ENCODE measurements at places on chromosomes 5 and 9. TPM values are rescaled to one million over a fixed set of nuclear protein-coding genes. Genes with fewer than 3 reads are reported as not detected.

Gene NOXA1
- 6.0 TPM for polyA plus RNA-seq

Gene FRMPD1
- polyA plus RNA-seq = 1.0 TPM

Gene NUTM2F
- not detected for polyA plus RNA-seq

DNA sequence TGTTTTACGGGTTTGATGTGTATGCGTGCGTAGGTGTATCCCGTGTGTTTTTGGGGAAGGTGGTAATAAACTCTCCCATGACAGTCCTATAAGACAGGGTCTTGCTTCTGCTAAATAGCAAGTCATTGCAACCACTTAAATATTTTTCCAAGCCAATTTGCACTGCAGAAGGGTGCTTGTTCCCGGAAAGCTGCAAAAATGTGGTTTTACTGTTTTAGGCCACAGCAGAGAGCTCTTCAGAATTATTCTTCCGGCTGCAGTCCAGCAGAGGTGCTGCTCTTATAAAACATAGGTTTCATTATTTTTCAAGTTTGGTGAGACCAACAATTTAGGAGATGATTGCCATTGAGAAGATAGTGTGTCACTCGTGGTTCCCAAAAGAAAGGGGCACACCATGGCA lies 192.8 kb downstream of the NTRK2 start:
- DNase-seq = no peak

DNA sequence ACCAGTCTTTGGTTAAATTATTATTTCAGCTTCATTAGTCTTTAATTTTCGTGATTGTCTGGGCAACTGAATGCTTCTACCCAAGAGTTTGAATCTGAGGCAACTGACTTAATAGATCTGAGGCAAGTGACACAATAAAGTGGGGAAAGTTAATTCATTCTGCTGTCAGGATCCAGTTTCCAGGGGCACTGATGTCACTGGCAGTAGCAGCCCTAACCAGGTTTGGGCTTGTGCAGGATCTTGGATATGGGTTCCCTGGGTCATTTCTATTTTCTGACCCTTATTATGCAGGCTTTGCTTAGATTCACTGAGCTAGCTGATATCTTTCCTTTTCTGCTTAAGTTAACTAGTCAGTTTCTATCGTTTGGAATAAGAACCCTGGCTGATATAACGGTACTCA lies 9.6 kb downstream of the SREK1IP1 start:
- DNase-seq = no peak

DNA sequence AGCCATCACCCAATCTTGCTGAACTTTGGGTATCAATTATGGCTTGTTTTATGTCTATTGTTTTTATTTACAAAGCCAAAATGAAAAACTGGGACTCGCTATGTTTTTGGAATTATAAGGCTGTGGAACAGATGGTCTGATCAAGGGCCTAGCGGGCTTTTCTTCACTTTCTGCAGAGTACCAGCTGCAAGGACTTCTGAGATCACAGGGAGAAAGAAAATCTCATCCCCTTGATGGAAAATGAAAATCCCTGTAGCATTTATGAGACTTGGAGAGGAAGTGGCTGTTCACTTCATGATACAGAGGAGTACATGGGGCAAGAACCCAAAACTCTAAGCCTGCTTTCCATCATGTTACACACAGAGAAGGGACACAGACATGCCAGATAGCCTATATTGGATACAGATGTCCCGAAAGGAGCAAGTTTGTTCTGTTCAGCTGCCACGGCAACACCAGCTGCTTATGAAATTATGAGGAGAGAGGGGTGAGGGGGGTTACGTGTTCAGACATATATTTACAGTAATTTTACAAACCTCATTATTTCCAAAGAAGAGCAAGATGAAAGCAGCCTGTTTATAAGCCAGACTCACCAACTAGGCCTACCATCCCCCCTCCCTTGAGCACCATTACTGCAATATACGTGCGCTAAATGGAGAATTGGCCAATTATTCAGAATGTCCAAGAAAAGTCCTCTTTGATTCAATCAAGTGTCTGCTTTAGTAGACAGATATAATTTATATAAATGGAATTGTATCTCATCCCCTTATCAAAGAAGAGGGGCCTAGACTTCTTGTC lies 220.0 kb downstream of the MARCHF11 start:
- DNase-seq = peak; percentile 19

Gene MSH3
- polyA plus RNA-seq = 25.7 TPM

Gene FOXD4L5
- 0.28 TPM for polyA plus RNA-seq

Gene ORM1
- polyA plus RNA-seq = 0.32 TPM

DNA sequence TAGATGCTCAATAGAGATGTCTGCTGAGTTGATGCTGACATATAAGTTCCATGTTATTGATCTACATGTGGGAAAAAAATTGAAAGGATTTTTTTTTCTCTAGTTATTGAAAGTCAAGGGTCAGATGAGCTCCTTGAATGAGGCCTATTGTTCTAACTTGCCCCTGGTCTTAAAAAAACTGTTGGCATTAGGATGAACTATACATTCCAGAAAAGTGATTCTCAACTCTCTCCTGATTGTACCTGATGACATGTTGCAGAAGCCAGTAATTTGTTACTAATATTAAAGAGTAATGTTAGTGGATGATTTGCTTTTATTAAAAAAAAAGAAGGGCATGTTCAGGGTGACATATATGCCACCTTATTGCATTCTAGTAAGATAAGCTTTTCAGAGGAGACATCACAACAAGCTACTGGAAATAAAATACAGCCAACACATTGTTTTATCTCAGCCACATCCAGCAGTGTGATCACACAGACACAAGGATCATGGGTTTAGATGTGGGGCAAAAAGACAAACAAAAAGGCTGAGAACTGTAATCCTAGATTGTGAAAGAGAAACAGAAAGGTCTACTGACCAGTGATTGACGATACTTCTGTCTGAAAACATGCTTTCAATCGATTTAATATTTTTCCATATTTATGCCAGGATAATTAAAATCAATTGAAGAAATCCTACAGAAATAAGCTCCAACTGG lies 1314.1 kb upstream of the C9orf72 start:
- no peak for DNase-seq

DNA sequence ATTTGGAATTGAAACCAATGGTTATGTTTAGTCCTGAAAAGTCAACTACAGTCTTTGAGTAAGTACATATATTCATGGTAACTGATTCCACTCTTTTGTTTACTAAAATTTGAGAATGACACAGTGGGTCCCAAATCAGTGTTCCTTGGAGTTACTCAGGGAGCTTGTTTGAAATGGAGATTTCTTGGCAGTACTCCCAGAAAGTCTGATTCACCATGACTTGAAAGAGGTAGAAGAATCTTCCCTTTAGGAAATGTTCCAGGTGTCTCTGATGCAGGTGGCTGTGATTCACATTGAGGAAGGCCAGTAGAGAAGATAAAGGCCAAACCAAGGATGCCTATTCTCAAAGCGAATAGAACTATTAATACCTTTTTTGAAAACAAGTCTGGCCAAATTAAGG lies 1078.3 kb downstream of the CDH12 start:
- no peak for DNase-seq

DNA sequence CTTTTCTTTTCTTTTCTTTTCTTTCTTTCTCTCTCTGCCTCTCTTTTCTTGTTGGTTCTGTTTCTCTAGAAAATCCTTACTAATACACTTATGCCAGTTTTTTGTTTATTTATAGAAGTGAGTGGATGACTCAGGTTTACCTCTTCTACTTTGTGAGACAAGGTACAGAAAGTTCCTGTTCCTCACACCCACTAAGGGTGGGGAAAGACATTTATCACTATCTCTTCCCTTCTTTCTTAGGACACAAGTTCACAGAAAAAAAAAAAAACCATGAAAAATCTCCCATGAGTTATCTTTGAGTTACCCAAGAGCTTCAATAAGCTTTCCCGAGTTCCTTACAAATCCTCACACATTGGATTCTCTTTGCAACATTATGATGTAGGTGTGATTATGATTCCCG lies 60.9 kb upstream of the CD180 start:
- DNase-seq = no peak

DNA sequence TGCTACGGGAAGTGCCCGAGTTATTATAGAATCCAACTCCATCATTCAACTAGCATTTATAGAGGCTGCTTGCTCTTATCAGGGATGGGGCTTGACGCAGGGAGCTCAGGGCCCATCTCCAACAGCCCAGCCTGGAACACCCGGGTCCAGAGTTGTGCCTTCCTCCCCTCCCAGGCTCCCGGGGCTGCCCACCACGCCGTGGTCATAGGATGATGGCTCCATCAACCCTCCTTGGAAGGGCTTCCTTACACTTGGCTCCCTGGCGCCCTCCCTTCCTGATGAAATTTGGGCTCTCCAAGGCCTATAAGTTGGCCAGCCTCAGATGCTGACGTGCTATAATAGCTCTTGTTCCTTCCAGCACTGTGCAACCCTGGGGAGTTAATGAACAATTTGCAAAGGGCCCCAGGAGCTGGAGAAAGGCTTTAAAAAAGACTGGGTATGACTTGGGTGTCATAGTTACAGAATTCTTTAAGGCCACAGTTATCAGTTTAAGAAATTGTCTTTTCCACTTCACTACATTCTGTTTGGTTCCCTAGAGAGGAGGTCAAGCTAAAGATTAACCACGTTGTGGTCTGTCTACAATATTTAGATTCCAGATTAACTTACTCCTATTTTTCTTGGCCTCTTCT lies 42.5 kb upstream of the GADD45G start:
- DNase-seq = no peak

Gene PCDHB13
- 6.9 TPM for polyA plus RNA-seq

DNA sequence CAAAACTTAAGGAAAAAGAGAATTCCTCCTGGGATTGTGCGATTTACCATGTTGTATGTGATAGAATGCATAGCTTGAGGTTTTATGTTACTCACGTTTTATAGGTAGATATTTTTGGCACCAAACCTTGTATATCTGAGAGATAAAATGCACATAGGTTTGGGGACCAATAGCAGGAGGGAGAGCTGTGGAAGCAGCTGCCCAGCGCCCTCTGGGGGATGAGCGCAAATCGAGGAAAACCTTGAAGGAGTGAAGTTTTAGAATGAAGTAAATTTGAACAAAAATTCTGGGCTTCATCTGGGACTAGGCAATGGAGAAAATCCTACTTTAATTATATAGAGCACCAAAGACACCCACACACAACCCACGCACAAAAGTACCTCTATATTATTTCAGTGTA lies 197.0 kb downstream of the ADCY2 start:
- no peak for DNase-seq

GRCh38 chr5:10546186-10546585 lies 17.7 kb upstream of the ANKRD33B start:
- no peak for DNase-seq

- no peak for DNase-seq
These were observed 1.3 kb downstream of the TXN start for GRCh38 chr9:110255034-110255462.

Gene TMEM174
- polyA plus RNA-seq = 22.8 TPM

Gene KCTD16
- 2.9 TPM for polyA plus RNA-seq

DNA sequence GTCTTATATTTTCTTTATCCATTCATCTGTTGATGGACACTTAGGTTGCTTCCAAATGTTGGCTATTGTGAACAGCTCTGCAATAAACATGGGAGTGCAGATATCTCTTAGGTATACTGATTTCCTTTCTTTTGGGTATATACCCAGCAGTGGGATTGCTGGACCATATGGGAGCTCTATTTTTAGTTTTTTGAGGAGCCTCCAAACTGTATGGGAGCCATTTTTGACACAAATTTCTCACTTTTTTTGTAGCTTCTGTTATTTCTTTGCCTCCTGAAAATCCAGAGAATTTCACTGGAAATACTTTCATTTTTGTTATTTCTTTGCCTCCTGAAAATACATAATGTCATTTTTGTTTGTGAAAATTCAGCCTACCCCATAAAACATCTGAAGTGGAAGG lies 15.0 kb upstream of the RANBP17 start:
- no peak for DNase-seq

GRCh38 chr9:38405785-38406184 lies 13.3 kb downstream of the ALDH1B1 start:
- no peak for DNase-seq

GRCh38 chr9:94511134-94511954 lies 43.5 kb upstream of the PCAT7 start:
- no peak for DNase-seq

DNA sequence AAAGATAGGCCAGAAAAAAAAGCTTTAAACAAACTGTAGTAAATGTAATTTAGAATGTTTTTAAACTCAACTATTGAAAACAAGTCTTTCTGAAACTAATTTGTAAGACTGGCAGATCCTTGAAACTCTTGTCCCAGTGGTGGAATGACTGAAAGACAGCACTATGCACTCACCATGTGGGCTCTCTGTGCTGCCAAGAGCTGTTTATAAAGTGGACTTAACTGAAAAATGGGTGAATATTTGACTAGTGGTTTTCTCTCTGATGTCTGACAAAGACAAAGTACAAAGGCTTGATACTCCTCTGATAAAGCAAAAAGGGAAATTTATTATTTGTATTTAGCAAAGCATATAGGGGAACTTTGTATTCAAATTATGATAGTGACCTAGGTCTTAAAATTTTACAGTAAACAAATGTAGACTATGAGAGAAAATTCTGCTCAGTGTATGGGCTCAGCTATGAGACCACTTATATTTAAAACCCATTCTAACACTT lies 635.4 kb downstream of the NR2F1-AS1 start:
- DNase-seq = peak; percentile 29

Gene PDE6A
- 0.14 TPM for polyA plus RNA-seq

DNA sequence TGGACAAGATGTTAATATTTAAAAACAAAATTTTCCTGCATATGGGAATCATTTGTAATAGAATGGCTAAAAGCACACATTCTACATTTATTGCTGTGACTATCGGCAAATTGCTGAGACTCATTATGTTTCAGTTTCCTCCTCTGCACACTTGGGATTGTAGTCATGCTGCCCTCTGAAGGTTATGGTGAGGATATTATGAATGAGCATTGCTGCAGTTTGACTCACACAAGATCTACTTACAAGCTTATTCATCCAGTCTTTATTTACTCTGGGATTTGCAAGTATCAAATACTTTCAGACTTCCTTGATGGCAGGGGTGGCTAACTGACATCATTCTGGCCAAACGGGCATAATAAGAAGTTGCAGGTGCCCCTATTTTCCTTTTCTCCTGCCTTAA lies 9.5 kb upstream of the NFIL3 start:
- DNase-seq = no peak

DNA sequence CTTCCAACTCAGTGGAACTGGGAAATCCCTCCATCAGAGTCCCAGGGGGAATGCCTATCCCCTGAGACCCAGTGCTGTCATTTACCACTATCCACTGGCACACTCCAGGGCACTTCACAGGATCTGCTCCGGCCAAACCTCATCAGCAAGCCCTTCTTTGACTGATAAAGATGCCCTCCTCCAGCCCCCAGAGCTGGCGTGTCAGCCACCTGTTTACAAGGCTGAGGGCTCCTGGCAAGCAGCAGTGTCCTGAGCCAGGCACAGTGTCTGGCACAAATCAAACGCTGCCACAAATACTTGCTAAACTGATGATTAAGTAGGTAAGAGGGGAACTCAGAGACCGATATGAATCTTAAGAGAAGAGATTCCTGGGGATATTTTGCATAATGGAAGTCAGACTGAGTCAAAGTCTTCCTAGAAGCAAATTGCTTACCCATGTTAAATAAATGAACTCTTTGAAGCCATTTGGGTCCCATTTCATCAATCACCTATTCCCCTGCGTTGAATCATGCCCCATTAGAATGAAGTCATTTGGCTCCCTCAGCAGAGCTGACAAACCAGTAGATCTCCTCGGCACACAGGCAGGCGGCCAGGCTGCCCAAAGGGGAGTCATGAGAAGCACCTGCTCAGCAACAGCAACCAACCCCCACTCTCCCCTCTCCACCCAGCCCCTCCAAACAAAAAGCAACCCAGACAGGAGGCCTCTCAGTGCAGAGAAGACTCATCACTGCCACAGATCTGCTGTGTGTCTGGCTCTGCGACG lies 97.4 kb downstream of the CDK5RAP2 start:
- no peak for DNase-seq
